G401 (cell line): ENCODE measurements at places on chromosomes 12 and 14. TPM values are rescaled to one million over a fixed set of nuclear protein-coding genes. Genes with fewer than 3 reads are reported as not detected.
A peak's percentile ranks its signal among the peaks of the same experiment; 100 is the strongest.

Gene PTPRQ
- total RNA-seq: not detected in 2 replicates

Gene HNF1A
- total RNA-seq: not detected in 2 replicates

Gene FAM186B
- 0.06 TPM in 1 of 2 replicates, not detected in the other for total RNA-seq

Gene TMTC1
- not detected in 2 replicates for total RNA-seq

Gene TMEM63C
- total RNA-seq: 0.06 TPM in 1 of 2 replicates, not detected in the other

Gene ASB2
- 7.9 and 9.9 TPM in 2 replicates for total RNA-seq

Gene MYF6
- total RNA-seq: not detected in 2 replicates

Gene PTPRR
- not detected in 2 replicates for total RNA-seq

Gene OTUB2
- total RNA-seq: 1.5 and 3.3 TPM in 2 replicates

Gene MIP
- not detected in 2 replicates for total RNA-seq

Gene PLEKHG7
- total RNA-seq: not detected in 2 replicates

Gene KRT77
- not detected in 2 replicates for total RNA-seq

DNA sequence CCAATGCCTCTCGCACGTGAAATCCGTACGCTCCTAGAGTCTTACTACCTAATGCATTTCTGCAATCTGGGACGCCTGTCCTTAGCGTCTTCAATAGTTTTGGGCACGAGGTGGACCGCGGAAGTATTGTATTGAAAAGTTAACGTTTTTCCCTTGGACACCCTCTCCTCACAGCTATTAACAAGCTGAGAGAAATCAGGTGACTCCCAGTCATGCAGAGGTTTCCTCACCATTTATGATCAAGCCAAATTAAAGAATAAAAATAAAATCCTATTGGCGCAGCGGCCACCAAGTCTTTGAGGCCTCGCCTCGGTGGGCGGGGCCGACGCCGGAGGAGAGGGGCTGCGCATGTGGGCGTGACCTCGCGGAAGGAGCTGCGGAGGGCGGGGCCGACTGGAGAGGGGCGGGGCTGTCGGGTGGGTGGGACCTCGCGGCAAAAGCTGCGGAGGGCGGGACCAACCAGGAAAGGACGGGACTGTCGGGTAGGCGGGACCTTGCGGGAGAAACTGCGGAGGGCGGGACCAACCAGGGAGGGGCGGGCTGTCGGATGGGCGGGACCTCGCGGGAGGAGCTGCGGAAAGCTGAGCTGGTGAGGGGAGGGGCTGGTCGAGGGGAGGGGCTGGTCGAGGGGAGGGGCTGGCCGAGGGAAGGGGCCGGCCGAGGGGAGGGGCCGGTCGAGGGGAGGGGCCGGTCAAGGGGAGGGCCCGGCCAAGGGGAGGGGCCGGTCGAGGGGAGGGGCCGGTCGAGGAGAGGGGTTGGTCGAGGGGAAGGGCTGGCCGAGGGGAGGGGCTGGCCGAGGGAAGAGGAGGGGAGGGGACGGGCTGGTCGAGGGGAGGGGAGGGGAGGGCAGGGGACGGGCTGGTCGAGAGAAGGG is 1.1 kb upstream of the PPP2R5C start:
- DNase-seq: peak; percentile 98

- no peak for DNase-seq
These were observed 39.8 kb upstream of the CMKLR1 start for GRCh38 chr12:108378926-108379325.

GRCh38 chr14:60235440-60235839 is 13.6 kb upstream of the PPM1A start:
- no peak for DNase-seq

GRCh38 chr14:42872786-42873185 is 1266.1 kb downstream of the LRFN5 start:
- DNase-seq: no peak

DNA sequence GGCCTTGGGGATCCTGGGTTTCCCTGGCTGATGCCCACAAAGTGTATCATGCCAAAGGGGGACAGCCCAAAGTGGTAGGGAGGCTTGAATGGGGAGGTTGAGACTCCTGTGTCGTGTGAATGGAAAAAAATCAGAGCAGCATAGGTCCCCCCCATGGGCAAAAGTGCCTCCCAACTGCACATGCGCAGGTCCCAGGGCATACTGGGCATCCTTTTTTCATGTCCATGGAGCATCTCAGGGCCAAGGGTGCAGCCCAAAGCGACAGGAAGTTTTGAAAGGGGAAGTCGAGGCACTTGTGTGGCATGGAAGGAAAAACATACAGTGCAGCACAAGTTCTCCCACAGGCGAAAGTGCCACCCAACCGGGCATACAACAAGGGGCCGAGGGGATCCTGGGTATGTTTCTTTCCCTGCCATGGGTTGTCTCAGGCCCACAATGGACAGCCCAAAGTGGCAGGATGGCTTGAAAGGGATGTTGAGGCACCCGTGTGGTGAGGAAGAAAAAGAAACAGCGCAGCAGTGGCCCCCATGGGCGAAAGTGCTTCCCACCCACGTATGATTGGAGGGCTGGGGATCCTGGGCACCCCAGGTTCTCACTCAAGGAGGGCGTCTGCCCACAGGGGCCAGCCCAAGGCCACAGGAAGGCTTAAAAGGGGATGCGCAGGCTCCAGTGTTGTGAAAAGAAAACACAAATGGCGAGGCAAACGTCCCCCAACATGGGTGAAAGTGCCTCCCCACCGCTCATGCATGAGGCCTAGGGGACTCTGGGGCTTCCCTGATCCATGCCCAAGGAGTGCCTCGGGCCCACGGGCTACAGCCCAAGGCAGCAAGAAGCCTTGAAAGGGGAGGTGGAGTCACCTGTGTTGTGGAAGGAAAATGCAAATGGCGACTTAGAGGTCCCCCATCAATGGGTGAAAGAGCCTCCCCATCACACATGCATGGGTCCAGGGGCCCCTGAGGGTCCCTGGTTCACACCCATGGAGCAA is 573.7 kb downstream of the ALG10 start:
- DNase-seq: no peak

- DNase-seq: peak; percentile 37
These were observed 29.0 kb downstream of the PDE6H start for GRCh38 chr12:15001733-15002382.

- no peak for DNase-seq
These were observed 311.8 kb downstream of the BTG1 start for GRCh38 chr12:91833780-91834359.

- DNase-seq: no peak
These were observed 626.6 kb upstream of the TMEM132C start for GRCh38 chr12:127640181-127640886.

DNA sequence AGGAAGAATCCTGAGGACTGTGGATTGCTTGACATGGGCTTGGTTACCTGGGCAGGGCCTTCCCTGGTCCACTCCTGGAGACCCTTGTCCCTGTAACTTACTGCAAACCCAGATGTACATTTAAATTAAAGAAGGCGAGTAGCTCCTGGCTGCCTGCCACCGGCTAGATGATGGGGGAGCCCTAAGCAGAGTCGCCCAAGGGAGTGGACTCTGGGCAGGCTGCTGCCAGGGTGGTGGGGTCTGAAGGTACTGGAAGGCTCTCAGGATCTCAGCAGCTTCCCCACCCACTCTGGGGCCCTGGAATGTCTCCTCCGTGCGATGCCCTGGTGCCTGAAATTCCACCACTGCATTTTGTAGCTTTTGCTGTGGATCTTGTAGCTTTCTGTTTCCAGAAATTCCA is 74.7 kb downstream of the FBXL14 start:
- DNase-seq: no peak

- no peak for DNase-seq
These were observed 52.4 kb downstream of the PRKAB1 start for GRCh38 chr12:119720349-119720748.

GRCh38 chr14:73851000-73851399 is 631 bp upstream of the PTGR2 start:
- DNase-seq: peak; percentile 37

- no peak for DNase-seq
These were observed 180.9 kb upstream of the CNTN1 start for GRCh38 chr12:40511341-40511740.

GRCh38 chr12:112005419-112006395 is 7.3 kb downstream of the TMEM116 start:
- no peak for DNase-seq

- DNase-seq: peak; percentile 12
These were observed 116.3 kb upstream of the VASH1 start for GRCh38 chr14:76644855-76645518.

GRCh38 chr14:59183150-59183549 is 5.3 kb upstream of the DAAM1 start:
- no peak for DNase-seq

DNA sequence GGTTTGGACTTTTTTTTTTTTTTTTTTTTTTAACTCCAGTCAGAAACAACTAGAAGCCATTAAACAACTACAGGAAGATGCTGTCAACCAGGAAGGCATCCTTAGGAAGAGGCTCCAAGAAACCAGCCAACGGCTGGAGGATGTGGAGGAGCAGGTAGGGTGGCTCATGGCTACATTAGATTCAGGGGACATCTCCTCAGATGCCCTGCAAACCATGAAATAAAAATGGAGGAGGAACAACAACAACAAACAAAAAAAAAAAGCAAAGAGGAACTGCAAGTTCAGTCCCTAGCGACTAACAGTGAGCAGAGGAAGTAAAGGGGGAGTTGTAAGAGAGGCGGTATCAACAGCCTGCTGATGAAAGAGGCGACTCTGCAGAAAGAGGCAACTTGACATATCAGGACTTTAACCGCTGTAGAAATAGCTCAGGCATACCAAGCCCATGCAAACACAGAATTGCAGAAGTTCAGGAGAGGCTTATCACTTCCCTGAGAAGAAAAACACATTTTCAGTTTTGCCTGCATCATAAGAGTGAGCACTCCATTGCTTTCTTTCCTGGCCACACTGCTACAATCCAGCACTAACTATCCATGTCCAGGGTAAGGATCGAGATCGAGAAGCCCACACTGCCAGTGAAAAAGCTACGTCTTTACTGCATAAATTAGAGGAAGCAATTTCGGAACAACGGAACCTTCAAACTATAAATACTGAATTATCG is 103.5 kb upstream of the BCAT1 start:
- no peak for DNase-seq

DNA sequence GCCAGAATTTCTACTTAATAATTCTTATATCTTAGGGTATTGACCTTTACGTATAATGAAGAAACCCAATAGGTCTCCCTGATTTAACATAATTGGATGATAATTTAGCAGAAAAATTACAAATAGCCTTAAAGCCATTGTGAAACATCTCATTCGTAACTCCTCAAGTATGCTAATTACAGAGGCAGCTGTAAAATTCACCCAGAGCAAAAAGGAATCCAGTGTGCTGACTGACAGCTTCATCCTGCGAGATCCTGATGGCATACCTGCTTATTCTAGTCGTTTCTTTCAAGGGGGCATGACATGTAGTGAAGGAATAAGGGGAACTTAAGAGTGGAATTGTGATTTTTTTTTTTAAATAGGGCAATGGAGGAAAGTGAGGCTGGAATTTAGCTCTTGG is 291.5 kb downstream of the FUT8 start:
- no peak for DNase-seq

GRCh38 chr14:34797747-34798583 is 77.2 kb downstream of the BAZ1A start:
- no peak for DNase-seq

DNA sequence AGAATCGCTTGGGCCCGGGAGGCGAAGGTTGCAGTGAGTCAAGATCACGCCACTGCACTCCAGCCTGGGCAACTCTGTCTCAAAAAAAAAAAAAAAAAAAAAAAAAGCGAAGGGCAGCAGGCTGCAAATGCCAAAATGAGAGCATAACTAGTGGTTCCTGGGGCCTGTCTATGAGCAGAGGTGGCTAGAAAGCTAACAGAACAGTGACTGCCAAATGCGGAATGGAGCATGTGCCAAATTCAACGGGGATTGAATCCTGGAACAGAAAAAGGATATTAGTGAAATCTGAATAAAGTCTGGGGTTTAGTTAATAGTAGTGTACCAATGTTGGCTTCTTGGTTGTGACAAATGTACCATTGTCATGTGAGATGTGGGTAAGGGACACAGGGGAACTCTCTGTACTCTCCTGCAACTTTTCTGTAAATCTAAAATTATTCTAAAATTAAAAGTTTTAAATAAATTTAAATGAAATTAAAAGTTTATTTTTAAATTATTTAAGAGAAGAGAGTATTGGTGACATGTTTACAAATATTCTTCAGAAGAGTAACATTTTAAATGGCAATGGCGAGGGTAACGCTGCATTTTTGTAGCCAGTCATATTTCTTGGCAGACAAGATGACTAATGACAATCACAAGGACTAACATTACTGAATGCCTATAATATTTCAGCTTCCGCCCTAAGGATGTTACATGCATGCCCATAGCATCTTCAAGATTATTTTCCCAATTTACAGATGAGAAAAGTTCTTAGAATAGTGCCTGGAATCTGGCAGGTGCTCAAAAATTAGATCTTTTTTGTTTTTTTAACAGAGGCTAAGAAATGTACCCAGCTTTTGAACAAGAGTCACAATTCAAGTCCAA is 28.9 kb upstream of the NUDT4 start:
- no peak for DNase-seq

DNA sequence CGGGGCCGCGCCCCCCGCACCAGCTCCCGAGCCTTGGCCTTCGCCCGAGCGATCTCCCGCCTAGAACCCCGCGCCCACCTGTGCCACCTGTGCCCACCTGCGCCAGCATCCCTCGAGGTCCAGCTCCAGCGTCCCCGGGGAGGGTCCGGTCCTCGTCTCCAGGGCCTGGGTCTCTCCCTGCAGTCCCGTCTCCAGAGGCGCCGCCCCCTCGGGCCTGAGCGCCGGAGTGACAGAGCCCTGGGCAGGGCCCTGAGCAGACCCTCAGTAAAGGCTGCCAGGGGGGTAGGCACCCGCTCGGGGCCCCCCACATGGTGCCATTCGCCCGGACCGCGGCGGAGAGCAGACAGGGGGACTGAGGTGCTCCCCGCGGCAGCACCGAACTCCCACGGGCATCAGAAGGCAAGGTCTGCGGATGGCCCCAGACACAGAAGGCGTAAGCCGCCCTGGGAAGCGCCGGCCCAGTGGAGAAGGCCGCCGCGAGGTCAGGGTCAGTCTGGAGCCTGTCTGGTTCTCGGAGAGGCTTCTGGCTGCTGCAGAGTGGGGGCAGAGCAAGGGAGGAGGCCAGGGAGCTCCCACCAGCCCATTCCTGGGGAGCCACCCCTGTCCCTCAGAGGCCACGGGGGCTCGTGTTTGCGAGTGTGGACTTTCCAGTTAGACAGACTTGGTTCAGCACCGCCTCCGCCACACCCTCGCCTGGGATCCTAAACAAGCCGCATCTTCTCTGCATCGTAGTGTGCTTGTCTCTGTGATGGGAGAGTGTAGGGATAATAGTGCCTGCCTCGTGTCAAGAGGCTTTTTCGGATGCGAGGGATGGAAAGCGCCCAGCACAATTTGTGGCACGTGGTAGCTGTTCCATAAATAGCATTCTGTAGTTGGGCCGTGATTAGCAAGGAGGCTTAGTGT is 1.1 kb upstream of the PPP1R13B start:
- DNase-seq: peak; percentile 53

- no peak for DNase-seq
These were observed 12.1 kb downstream of the CRADD start for GRCh38 chr12:93689076-93689834.

GRCh38 chr12:94140556-94140955 is 7.8 kb upstream of the PLXNC1 start:
- DNase-seq: no peak

DNA sequence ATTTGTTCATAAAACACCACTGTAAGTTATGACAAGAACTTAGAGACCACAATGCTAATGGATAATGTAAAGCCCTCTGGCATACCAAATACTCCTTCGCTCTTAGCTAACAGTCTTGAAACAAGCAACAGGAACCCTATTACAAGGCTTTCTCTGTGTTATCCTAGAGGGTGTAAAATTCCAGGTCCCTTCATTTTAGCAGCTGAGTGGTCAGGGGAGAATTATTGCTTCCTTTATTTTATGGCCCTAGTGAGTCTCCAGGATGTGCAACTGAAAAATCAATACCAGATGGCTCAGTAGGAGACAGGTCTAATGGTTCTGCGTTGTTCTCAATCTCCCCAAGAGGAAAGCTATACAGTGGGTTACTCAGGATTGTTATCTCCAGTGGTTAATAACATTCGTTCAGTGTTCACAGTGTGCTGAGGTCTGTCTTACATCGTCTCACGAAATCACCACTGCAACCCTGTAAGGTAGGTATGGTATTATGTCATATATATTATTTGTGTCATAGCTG is 172.7 kb upstream of the CNOT2 start:
- DNase-seq: no peak
